Body of pancreas (tissue), 4 donors: ENCODE measurements at places on chromosomes 12 and 14. TPM values are rescaled to one million over a fixed set of nuclear protein-coding genes. Genes with fewer than 3 reads are reported as not detected.

DNA sequence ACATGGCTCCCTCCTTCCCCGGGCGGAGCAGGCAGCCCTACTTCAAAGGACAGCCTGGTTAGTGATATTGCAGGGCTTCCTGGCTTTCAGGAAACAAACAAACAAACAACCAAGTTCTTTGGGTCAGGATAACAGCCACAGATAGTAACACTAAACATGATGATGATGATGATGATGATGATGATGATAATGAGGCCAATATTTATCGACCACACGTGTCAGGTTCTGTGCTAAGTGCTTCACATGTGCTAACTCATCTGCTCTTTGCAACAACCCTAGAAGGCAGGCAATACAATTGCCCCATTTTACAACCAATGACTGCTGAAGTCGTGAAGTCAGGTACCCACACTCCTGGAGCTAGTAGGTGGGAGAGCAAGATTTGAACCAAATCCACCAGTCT, 44.1 kb upstream of the TBX5 start:
- H3K4me1 ChIP-seq: no peaks in the 10 kb centered on the region
- DNase-seq: no peak
- peaks cover 12% of the 10 kb centered on the region for H3K27me3 ChIP-seq
- H3K27ac ChIP-seq: no peak overlapping the region
- H3K36me3 ChIP-seq: no peaks in the 10 kb centered on the region

DNA sequence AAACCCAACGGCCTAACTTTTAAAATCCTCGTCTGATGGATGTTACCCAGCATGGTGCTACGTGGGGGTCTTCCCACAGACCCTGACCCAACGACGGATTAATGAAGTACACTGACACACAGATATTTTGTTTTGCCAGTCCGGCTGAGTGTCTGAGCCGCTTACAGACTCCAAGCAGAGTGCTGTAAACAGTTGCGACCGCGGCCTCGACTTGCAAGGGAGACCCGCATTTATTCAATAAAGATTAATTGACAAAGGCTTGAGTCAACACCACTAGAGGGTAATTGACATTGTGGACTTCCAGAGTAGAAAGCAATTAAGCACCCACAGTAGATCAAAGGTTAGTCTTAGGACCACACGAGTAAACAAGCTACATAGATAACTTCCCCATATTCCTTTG, 1042.4 kb downstream of the AACS start:
- no peaks in the 10 kb centered on the region for H3K36me3 ChIP-seq
- DNase-seq: no peak
- no peaks in the 10 kb centered on the region for H3K4me1 ChIP-seq
- no peak overlapping the region for H3K4me3 ChIP-seq

- no peak for DNase-seq
- no peaks in the 10 kb centered on the region for H3K36me3 ChIP-seq
- H3K27ac ChIP-seq: no peak overlapping the region
Observed at GRCh38 chr14:55942076-55942654, 176.0 kb upstream of the PELI2 start.

DNA sequence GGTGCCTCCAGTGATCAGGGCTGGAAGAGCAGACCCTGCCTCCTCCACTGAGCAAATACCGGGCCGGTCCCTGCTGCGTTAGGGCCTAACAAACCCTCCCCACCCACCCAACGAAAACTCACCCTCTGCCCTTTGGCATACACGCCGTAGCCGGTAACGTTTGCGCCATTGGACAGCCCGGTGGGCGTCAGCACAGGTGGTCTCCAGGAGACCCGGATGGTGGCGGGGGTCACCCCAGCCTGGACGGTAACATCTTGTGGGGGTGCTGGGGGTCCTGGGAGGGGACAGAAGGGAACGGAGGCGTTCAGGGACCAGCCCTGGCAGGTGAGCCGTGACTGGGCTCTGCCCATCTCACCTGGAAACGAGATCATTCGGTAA, 100.5 kb downstream of the PIWIL1 start:
- DNase-seq: no peak
- H3K27me3 ChIP-seq: no peaks in the 10 kb centered on the region
- H3K4me1 ChIP-seq: no peaks in the 10 kb centered on the region
- H3K27ac ChIP-seq: no peak overlapping the region
- no peak overlapping the region for H3K4me3 ChIP-seq

- no peak for DNase-seq
- no peak overlapping the region for H3K4me3 ChIP-seq
- H3K27me3 ChIP-seq: no peaks in the 10 kb centered on the region
- no peaks in the 10 kb centered on the region for H3K4me1 ChIP-seq
- H3K36me3 ChIP-seq: no peaks in the 10 kb centered on the region
Observed at GRCh38 chr12:105481392-105482300, 151.2 kb downstream of the C12orf75 start.

GRCh38 chr12:125208942-125209341, 143.7 kb downstream of the AACS start:
- no peaks in the 10 kb centered on the region for H3K36me3 ChIP-seq
- no peak overlapping the region for H3K4me3 ChIP-seq
- H3K4me1 ChIP-seq: no peaks in the 10 kb centered on the region
- H3K27ac ChIP-seq: no peak overlapping the region
- H3K27me3 ChIP-seq: no peaks in the 10 kb centered on the region

DNA sequence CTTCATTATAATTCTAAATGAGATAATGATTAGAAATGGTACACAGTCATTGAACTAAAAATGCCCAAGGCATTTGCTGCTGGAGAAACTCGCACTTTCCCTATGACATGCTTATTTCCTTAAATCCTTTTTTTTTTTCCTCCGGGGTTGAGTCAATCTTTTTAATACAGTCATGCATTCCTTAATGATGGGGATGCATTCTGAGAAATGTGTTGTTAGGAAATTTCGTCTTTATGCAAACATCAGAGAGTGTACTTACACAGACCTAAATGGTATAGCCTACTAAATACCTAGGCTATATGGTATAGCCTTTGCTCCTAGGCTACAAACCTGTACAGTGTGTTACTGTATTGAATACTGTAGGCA, 29.8 kb upstream of the DACT1 start:
- no peak overlapping the region for H3K4me3 ChIP-seq
- H3K27me3 ChIP-seq: no peaks in the 10 kb centered on the region
- H3K4me1 ChIP-seq: no peaks in the 10 kb centered on the region
- no peak overlapping the region for H3K27ac ChIP-seq

DNA sequence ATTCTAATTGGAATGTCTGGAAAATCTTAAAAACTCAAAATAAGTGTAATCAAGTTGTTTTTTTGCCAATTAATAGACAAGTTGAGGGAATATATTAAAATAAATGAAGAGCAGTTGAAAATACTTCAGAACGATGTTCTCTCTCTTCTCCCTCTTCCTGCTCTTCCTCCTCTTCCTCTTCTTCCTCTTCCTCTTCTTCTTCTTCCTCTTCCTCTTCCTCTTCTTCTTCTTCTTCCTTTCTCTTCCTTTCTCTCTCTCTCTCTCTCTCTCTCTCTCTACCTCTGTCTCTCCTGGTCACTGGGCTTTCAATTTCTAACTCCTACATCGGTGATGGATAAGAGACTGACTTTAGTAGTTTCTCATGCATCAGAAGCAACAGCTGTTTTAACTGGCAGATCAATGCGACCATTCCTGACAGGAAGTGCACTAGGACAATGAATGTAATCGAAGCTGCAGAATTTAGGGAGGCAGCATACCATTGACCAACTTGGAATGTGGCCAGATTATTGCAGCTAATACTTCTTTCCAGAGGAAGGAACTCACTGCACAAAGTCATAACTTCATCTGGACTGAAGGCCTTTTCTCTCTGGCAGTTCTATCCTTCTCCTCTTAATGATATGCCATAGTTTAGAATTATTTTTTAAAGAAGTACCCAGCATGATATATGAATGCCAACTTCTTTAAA, 13.8 kb upstream of the TMTC2 start:
- no peak overlapping the region for H3K4me3 ChIP-seq
- no peaks in the 10 kb centered on the region for H3K4me1 ChIP-seq

DNA sequence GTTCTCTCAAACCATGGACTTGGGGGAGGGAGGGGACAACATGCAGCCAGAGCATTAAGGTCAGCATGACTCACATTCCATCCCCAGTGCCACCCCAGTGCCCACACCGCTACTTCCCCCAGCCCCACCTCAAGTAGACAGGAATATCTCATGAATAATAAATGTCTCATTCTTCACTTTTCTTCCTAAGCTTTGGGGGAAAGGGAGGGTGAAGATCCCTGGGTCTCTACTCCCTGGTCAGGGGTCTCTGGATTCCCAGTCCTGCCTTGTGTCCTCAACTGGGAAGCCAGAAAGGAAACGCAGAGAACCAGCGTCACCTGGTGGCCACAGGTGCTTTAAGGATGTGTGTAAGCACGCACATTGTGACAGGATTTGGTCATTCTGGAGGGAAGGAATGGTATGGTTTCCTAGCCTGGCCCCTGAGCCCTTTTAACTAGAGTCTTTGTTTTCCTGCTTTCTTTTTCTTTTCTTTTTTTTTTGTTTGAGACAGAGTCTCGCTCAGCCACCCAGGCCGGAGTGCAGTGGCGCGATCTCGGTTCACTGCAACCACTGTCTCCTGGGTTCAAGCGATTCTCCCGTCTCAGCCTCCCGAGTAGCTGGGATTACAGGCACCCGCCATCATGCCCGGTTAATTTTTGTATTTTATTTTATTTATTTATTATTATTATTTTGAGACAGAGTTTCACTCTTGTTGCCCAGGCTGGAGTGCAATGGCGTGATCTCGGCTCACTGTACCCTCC, 3.4 kb downstream of the GPR84 start:
- peaks cover 43% of the 10 kb centered on the region for H3K4me1 ChIP-seq
- H3K27me3 ChIP-seq: no peaks in the 10 kb centered on the region
- peak; percentile 93 for DNase-seq
- peak overlapping the region; percentile 84 for H3K27ac ChIP-seq
- no peak overlapping the region for H3K4me3 ChIP-seq
- no peaks in the 10 kb centered on the region for H3K36me3 ChIP-seq

PMEL gene
- total RNA-seq: 1.6 TPM

GARIN6 gene
- not detected for total RNA-seq
